NK-92 treated with Interleukin-12 subunit alpha and Interleukin-12 subunit beta, amount 100 ng/mL, for 24 hours (cell line): ENCODE measurements at places on chromosomes 7 and 10.

DNA sequence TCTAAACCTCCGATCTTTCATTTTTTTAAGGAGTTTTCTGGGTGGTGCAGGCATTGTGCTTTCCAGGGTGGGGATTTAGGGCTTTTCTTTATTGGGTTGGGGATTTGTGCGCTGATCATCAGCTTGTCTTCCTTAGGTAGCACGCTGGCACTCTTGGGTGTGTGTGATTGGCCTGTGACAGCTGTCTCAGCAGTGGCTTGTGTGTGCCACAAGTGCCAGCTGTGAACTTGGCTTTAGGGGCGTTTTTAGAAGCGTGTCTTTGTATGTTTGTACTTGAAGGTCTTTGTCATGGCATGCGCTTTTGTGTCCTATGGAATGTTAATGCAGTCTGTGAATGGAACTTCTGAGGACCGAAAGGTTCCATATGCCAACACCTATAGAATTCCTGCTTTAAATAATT lies 788 bp downstream of the AKAP9 start:
- DNase-seq: no peak

- DNase-seq: no peak
These were observed 121.6 kb downstream of the DYNC2I1 start for GRCh38 chr7:158977981-158978380.

DNA sequence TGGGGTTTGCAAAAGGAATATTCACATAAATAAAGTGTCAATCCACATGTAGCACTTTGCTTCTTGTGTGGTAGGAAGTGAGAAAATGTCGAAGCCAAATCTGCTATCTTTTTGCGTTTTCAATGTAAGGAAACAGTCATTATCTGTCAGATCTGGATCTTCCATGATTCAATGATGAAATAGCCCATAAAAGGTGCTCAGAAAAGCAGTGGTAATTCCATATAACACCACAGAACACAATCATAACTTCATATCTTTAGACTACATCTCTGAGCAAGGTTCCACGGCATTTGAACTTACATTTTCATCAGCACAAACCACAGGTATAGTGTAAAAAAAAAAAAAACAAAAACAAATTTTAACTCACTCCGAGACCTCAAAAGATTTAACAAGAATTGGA lies 39.9 kb upstream of the EGR2 start:
- no peak for DNase-seq

GRCh38 chr7:29309041-29309854 lies 114.7 kb downstream of the CHN2 start:
- DNase-seq: no peak

GRCh38 chr10:27482984-27483956 lies 20.8 kb upstream of the RAB18 start:
- no peak for DNase-seq
